ENCODE measurements at places on chromosomes 1 and 21.
A peak's percentile ranks its signal among the peaks of the same experiment; 100 is the strongest.

DNA sequence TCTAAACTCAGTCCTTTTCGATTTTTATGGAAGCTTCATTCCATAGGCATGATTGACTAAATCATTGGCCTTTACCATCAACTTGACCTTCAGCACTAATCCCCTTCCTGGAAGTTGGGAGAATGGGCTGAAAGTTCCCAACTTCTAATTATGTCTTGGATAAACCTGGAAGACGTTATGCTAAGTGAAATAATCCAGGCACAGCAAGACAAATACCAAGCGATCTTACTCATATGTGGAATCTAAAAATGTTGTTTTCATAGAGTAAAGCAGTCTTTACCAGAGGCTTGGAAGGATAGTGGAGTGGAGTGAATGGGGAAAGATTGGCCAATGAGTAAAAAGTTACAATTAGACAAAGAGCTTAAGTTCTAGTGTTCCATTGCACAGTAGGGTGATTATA, 1453.2 kb downstream of the PLA2G4A start:
- DNase-seq: peak; percentile 36

GRCh38 chr1:42926235-42926878, 32.3 kb downstream of the SLC2A1 start:
- no peak for DNase-seq

GRCh38 chr21:34576041-34576511, 38.8 kb downstream of the RCAN1 start:
- peak; percentile 74 for DNase-seq

GRCh38 chr1:162906485-162906884, 45.5 kb upstream of the CCDC190 start:
- DNase-seq: no peak

GRCh38 chr1:204380293-204380831, 20.6 kb upstream of the PLEKHA6 start:
- DNase-seq: no peak

DNA sequence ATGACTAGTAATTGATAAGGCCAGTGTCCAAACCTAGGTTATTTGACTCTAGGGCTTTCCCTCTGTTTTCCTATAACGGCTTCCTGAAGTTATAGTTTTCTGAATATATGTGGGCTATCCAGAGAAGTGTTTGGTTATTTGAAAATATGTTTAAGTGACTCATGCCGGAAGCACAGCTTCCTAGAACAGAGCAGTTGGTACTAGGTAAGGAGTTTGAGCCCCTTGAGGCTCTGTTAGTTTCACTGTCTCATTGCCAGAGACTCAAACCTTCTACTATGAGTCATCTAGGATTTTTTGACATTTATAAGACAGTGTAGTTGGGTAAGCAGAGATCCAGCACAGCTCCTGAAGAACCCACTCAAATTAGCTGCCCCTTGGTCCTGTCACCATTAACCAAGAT, 27.1 kb upstream of the LEPR start:
- peak; percentile 60 for DNase-seq
